ENCODE measurements at places on chromosomes 4 and X. TPM values are rescaled to one million over a fixed set of nuclear protein-coding genes. Genes with fewer than 3 reads are reported as not detected.

DNA sequence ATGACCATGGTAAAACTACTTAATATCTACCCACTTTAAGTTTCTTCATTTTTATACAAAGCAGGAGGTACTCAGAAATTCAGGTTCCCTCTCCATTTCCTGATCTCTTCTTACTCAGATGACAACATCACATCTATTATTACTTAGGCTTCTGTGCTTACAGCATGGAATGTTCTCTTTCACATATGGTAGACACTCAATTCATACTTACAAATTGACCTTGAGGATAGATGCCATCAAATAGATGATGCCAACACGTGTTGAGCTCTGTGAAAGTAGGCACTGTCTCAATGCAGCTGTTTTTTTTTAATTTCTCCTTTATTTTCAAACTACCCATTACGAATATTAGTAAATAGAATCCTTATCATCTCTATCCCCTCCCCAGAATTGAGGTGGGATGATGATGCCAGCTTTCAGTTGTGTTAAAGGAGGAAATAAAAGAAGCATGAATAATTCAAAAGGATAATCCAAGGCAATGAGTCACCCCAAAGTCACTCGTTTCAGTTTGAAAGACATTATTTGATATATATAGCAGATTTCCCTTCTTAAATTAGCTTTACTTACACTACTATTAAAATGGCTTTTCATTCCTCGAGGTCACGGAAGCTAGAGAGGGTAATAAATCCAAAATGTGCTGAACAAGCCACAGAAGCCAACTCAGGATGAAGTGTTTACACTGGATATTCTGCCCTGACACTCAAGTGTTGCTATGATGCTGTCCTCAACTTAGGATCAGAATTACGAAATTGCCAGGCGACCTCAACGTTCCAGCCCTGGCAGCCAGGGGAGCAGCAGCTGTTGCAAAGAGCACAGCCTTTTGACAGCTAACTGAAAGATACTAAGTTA lies 124.2 kb upstream of the EOLA2 start:
- DNase-seq, result no peak

The ZCCHC12 gene
- 0.64 TPM for total RNA-seq

- no peak for DNase-seq
Measured at GRCh38 chr4:26178854-26179253, 142.0 kb upstream of the RBPJ start.

DNA sequence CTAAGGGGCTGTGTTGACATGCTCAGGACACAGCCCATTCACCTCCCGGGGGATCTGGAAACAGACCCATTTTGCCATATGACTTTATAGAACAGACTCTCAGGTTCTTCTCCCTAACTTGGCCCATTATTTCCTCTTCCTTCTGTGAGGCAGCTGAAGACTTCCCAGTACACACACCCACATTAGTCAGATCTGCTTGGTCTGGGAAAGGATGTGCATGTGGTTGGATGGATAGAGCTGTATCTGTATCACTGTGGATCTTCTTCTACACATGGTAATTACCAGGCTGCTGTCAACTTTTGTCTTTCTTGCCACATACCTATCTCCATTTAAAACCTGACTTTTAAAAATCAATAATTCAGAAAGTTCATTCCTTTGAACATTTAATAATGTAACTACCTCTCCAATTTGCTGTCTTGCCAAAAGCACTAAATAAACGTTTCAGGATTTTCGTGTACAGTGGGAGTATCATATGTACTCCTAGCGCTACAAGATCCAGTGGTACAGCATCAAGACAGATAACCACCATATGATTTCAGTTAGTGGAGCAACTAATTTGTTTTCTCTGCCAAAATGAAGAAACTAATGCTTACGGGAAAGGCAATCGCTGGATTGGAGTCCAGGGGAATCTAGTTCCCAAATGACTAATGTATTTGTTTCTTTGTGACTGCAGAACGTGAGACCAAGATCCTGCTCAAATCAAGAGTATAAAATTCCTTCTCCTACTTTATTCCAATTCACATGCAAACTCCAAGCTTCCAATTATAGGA lies 134.1 kb upstream of the MAP3K15 start:
- no peak for DNase-seq

DNA sequence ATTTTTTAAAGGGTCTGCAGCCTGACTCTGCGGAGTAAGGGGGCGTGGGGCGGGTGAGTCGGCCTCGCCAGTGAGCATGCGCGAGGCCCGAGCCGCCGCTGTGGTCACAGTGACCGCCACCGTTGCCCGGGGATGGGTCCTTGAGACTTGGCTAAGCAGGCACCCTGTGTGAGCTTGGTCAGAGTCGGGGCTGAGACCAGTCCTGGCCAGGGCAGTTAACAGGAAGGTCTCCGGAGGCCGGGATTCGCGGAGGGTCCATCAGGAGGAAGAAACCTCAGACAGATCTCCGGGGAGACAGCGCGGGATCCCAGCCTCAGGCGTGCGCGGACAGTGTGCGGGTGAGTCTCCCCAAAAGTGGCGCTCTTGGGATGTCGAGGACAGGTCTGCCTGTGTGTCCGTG lies 1384.4 kb upstream of the PCDH10 start:
- peak; percentile 70 for DNase-seq

- DNase-seq, result no peak
Measured at GRCh38 chrX:10506781-10507180, 113.6 kb downstream of the MID1 start.

DNA sequence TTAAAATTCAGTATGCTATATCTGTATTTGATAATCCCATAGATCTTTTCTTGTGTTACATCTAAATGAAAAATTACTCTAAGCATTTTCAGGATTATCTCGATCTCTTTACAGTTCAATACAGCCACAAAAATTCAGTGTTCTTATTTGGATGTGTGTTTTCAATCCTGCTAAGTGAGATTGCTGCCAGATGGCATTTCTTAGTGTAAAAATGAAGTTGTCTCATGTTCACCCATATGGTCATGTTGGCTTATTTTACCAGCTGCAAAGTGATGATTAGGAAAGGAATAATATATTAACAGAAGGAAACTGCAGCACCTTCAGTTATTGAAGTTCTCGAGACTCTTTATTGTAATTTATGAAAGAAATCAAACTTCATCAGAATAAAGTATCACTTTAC lies 12.1 kb upstream of the FAM47A start:
- no peak for DNase-seq

DNA sequence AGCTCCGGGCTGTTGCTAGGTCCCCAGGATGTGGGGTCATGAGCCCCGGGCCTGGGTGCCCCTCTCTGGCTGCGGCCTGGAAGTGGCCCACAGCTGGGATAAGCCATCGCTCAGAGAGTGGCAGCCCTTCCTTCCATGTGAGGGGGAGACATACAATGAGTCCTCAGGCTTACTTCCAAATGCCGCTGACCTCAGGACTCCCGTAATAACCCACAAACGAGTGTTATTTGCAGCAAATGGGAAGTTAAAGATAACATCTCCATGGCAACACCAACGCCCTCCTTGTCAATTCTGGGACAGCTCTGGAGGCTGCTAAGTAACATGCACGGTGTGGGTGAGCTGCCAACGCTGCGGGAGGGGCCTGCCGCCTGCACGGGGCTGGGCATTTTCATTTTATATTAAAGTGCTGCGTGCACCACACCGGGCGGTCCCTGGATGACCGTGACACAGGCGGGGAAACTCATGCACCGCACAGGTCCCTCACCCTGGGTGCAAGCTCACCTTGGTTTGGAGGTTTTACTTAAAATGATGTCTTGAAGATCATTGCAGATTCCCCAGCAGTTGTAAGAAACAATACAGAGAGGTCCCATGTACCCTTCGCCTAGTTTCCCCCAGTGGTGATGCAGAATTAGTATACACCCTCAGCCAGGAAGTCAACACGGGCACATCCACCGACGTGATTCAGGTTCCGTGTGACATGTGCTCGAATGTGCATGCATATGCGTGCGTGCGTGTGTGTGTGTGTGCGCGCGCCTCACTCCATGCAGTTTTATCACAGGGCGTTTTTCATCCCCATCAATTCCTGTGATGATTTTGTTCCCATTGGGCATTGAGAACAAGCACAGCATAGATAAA lies 79.4 kb downstream of the ABLIM2 start:
- DNase-seq, result no peak

Measured in type B pancreatic cell (in vitro differentiated cells).